ENCODE measurements at places on chromosomes 3 and 15.

DNA sequence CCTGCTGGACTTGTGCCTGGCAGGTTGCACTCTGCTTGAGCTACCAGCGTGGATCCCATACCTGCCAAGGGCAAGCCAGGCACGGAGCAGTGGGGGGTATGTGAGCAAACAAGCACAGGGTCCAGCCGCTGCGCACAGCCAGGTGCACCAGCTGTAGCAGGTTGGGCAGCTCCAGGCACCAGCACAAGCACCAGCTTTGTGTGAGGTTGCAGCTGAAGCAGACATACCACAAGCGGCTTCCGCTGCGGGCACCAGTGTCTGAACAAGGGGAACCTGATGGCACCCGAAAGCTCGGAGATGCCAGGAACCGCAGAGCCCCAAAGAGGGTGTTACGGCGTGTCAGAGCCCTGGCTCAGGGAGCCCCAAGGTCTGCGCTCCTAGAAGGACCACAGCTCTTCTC lies 472.7 kb upstream of the ARL6 start:
- no peak for DNase-seq

- peak; percentile 9 for DNase-seq
Measured at GRCh38 chr3:124620600-124621063, 109.6 kb upstream of the UMPS start.

DNA sequence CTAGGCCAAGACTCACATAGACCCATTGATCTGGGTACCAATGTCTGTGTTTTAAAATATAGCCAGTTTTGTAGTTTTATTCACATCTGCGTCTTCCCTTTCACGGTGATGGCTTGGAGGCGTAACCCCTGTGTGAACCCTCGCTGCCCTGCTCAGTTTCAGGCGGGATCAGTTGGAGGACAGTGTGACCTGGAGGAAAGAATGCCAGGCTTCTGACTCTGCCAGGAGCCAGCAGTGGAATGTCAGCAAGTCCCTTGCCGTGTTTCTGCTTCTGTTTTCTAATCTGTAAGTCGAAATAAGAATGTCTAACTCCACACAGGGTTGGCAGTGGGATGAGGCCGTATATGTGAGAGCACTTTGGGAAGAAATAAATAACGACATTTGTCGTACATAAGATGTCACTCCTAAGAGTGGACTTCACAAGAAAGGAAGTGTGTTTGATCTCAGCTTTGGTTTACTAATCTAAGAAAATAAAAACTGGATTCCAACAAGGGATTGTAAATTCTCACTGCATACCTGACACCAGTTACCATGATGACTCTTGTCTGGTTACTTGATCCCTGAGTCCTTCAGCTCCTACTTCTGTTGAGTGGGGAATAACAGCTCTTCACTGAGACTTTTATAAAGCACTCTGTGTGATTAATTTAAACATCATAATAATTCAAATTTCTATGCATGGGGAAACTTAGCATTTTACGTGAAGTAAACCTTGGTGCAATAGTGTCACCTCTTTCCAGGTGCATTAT lies 6.3 kb upstream of the CA12 start:
- DNase-seq: no peak

GRCh38 chr3:173351886-173352285 lies 45.7 kb upstream of the NLGN1 start:
- DNase-seq: no peak

DNA sequence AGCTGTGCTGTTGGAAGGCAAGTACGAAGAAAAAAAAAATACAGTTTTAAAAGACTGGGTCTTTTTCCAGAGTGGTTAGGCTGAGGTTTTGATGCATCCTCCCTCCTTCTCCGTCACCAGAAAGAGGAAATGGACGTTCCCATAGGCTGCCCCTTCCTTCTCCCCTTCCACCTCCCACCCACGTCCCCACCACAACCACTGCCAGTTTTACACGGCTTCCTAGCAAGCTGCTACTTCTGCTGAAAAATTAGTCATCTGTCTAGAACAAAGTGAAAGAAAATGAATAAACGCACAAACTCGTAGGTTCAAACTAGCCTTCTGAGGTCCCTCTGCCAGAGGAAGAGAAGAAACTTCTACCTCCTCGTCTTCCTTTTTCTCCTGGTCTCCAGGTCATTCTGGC lies 71.6 kb upstream of the RPL35A start:
- no peak for DNase-seq

DNA sequence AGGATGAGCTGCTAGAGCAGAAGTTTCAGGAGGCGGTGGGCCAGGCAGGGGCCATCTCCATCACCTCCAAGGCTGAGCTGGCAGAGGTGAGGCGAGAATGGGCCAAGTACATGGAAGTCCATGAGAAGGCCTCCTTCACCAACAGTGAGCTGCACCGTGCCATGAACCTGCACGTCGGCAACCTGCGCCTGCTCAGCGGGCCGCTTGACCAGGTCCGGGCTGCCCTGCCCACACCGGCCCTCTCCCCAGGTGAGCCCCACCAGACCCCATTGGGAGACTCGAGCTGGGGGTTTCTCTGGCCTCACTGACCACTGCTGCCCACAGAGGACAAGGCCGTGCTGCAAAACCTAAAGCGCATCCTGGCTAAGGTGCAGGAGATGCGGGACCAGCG lies 28.0 kb downstream of the PTPN23 start:
- DNase-seq: no peak

DNA sequence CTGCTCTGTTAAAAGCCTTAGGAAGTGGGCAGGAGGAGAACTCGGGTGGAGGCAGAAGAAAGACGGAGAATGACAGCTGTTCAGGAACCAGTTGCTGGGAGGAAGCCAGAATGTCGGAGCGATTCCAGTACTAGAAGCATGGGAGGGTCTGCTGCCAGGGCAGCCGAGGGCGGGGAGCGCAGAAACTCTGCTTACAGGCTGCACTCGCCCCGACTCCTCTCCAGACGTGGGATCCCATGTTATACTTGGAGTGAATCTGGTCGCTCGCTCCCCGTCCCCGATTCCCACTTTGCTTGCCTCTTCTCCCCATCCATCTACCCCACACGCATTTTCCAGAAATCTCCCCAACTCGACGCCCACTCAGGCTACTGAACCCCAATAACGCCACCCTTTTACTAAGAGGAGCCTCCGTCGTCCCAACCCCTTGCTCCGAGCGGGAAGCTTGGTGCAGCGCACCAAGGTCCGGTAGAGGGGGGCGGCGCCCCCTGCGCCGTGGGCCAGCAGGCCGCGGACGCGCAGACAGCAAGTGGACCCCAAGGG lies 665 bp downstream of the GATM start:
- DNase-seq: no peak

DNA sequence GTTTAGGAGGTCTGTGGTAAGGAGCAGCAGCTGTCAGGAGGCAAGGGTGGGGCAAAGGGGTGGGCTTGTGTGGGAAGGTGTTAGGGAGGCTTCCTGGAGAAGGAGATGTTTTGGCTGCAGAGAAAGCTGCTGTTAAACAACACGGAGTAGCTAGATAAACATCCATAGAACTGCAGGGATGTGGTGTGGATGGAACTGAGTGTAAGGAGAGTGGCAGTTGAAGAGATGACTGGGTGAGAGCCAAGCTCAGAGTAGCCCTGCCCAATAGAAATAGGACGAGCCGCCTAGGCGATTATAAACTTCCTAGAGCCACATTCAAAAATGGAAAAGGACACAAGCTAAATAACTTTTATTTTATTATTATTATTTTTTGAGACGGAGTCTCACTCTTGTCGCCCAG lies 19.9 kb downstream of the RPLP1 start:
- no peak for DNase-seq

- DNase-seq: no peak
Measured at GRCh38 chr3:172575375-172575774, 52.1 kb upstream of the TNFSF10 start.

GRCh38 chr15:63264688-63265293 lies 12.6 kb upstream of the APH1B start:
- no peak for DNase-seq

- no peak for DNase-seq
Measured at GRCh38 chr3:173249457-173249856, 108.4 kb upstream of the SPATA16 start.

GRCh38 chr3:16448639-16449070 lies 64.8 kb downstream of the RFTN1 start:
- peak; percentile 99 for DNase-seq

DNA sequence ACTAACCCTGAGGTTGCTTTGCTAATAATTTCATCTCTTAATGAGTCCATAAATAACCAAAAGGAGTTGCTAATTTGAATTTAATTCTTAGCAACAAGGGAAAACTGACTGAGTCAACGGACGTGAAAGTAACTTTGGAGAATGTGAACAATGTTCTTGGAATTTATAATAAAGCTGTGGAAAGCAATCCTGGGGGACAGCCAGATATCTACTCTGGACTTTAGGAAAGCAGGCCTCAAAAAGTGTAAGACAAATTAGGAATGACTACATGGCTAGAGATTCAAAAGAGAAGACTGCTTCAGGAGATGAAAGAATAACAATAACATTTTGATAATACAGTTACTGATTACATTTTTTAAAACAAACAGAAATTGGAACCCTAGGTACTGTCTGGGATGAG lies 318.4 kb upstream of the COL8A1 start:
- DNase-seq: peak; percentile 95

DNA sequence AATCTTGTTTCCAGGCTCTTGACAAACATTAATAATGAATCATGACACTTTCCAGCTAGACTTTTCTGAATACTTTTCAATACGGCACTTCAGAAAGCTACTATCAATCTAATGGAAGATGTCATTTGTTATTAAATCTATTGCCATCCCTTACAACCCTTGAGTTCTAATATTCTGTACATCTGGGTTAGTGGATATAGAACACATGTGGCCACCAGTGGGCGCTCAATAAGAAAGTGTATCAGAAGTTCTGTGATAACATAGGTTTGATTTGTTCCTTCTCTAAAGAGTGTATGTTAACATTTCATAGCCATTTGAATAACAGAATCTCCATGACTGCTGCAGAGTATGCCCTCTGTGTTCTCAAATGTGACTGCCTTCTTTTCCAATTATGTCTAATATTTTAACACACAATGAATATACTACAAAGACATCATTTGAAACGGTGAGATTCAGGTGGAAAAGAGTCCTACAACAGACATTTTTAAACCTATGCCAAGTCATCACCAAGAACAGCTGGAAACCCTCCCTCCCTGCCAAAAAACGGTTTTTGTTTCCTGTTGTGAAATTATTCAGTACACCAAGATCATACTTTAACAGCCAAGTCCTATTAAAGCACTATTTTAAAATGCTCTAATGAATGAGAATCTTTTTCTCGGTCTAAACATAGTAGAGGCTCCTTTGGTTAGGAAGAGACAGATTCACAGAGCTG lies 22.2 kb downstream of the ALDH1A2 start:
- DNase-seq: peak; percentile 33

DNA sequence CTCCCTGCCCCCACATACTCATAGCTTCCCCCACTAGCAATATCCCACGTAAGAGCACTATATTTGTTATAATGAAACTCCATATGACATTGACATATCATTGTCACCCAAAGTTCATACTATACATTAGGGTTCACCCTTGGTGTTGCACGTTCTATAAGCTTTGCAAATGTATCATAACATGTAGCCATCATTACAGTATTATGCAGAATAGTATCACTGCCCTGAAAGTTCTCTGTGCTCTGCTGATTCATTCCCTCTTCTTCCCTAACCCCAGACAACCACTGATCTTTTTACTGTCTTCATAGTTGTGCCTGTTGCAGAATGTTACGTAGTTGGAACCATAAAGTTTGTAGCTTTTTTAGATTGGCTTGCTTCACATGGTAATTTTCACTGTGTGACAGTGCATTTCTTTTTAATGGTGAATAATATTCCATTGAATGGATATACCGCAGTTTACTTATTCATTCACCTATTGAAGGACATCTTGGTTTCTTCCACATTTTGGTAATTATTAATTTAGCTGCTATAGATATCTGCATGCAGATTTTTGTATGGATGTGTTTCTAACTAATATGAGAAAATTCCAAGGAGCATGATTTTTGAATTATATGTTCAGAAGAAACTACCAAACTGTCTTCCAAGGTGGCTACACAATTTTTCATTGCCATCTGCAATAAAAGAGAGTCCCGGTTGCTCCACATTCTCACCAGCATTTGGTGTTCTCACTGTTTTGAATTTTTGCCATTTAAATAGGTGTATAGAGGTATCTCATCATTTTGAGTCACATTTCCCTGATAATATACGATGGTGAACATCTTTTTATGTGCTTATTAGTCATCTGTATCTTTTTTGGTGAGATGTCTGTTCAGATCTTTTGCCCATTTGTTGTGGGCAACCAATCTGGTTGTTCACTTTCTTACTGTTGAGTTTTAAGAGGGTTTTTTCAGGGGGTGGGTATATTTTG lies 59.7 kb downstream of the CD200 start:
- DNase-seq: no peak

Measured in fibroblast of skin of right biceps (primary cell).